ENCODE measurements at places on chromosomes 2 and 18.

- no peak for DNase-seq
Observed at GRCh38 chr2:3595985-3596384, 1.1 kb downstream of the COLEC11 start.

DNA sequence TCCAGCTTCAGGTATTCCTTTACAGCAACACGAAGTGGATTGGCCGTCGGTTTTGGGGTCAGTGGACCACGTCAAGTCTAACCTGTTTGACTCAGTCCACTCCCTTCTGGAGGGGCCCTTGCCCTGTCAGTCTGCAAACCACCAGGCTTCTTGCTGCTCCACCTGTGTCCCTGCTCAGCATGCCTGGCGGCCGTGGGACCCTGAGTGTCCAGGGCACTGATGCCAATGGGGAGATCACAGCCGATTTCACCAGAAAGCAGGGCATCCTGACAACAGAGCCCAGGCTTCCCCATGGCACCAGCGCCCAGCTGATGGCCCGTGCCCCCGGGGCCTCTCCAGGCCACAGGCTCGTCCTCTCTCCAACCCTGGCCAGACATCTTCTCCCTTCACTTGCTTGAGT lies 41.2 kb upstream of the HS6ST1 start:
- no peak for DNase-seq

GRCh38 chr2:171217330-171217729 lies 56.6 kb upstream of the TLK1 start:
- DNase-seq = no peak

DNA sequence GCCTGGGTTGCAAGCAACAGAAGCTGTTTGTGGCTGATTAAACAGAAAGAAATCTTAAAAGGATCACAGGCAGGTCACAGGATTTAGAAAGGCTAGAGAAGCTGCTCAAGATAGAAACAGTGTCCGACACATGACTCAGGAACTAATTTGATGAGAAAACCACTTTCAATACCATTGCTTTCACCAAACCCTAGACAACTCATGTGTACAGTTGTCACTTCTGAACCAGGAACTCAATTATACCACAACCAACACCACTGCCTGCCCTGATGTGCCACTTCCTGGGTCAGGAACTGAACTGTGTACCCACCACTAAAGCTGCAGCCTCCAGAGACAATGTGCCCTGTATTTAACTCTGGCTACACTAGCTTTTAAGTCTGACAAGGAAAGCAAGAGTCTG lies 56.0 kb downstream of the TMEM247 start:
- no peak for DNase-seq

- no peak for DNase-seq
Observed at GRCh38 chr2:18611604-18612003, 22.2 kb upstream of the NT5C1B start.

GRCh38 chr2:200077210-200077650 lies 121.8 kb downstream of the MAIP1 start:
- DNase-seq = no peak

GRCh38 chr2:191217580-191217979 lies 27.6 kb upstream of the MYO1B start:
- DNase-seq = no peak

DNA sequence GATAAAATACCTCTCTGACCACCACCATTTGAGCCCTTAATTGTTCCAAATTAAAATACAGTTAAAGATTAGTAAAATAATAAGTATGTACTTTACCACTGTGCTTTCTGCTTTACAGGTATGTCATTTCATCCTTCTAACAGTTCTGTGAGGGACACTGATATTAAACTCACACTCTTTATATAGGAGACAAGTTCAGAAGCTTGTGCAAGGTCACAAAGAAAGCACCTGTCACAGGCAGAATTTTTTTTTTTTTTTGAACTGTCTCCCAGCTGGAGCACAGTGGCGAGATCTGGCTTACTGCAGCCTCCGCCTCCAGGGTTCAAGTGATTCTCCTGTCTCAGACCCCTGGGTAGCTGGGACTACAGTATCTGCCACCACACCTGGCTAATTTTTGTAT lies 21.6 kb upstream of the GPR75 start:
- DNase-seq = no peak

GRCh38 chr2:240368781-240369331 lies 66.6 kb upstream of the GPC1 start:
- DNase-seq = no peak

DNA sequence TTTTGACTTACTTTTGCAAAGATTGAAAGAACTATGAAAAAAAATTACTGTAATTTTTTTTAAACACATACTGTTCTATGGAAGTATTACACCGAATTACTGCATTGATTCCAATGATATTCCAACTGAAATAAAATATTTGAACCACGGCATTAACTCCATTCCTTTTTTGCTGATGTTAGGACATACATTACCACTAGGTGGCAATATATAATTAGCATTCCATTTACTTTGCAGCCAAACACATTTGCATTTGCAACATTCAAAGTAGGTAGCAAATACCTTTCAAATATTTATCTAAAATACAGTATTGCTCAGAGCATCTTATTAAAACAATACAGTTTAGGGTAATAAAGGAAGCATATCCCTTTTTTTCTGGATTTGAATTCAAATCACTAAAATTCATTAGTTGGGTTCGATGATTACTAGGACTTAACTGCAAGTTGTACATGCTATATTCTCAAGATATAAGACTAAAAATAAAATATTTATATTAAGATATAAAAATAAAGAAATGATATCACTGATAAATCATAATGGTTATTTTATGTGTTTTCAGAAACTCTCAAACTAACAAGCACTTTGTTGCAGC lies 31.3 kb downstream of the LANCL1 start:
- no peak for DNase-seq

- DNase-seq = no peak
Observed at GRCh38 chr18:50169149-50169548, 25.8 kb downstream of the MYO5B start.
